ENCODE measurements at places on chromosomes 1 and 21. TPM values are rescaled to one million over a fixed set of nuclear protein-coding genes. Genes with fewer than 3 reads are reported as not detected.

The KRTAP21-2 gene
- not detected for total RNA-seq

The GSTM5 gene
- total RNA-seq = not detected

DNA sequence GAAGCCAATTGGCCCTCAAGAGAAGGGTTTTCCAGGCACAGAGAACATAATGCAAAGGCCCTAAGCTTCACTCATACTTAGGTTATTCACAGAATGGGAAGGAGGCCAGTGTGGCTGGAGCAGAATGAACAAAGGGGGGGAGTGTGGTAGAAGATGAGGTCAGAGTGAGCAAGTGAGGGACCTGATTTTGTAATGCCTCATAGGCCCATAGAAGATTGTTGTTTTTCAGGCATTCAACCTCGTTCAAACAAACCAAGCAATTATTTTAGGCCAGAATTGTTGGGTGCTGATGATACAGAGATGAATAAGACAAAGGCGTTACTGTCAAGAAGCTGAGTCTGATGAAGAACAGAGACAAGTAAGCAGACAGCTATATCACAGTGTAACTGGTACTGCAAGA lies 54.5 kb upstream of the RAP1A start:
- no peaks in the 10 kb centered on the region for H3K27me3 ChIP-seq
- no peak overlapping the region for H3K4me3 ChIP-seq
- H3K4me1 ChIP-seq = peaks cover 7% of the 10 kb centered on the region
- H3K27ac ChIP-seq = no peak overlapping the region
- H3K36me3 ChIP-seq = no peaks in the 10 kb centered on the region
- DNase-seq = no peak

The ELF3 gene
- total RNA-seq = 1.5 TPM

The TNFRSF4 gene
- 1.8 TPM for total RNA-seq

GRCh38 chr21:39141502-39141901 lies 41.7 kb downstream of the PSMG1 start:
- H3K4me3 ChIP-seq = no peak overlapping the region
- H3K36me3 ChIP-seq = no peaks in the 10 kb centered on the region
- H3K27ac ChIP-seq = no peak overlapping the region
- no peaks in the 10 kb centered on the region for H3K4me1 ChIP-seq
- DNase-seq = no peak
- no peaks in the 10 kb centered on the region for H3K27me3 ChIP-seq

GRCh38 chr21:35280231-35280630 lies 231.1 kb upstream of the RUNX1 start:
- H3K4me3 ChIP-seq = no peak overlapping the region
- no peak overlapping the region for H3K27ac ChIP-seq
- no peaks in the 10 kb centered on the region for H3K4me1 ChIP-seq
- DNase-seq = no peak

GRCh38 chr1:15966081-15966955 lies 9.6 kb downstream of the ZBTB17 start:
- peak overlapping the region; percentile 29 for H3K4me3 ChIP-seq
- H3K27ac ChIP-seq = peak overlapping the region; percentile 88
- peaks cover 56% of the 10 kb centered on the region for H3K4me1 ChIP-seq
- H3K27me3 ChIP-seq = no peaks in the 10 kb centered on the region
- no peaks in the 10 kb centered on the region for H3K36me3 ChIP-seq
- peak; percentile 88 for DNase-seq

DNA sequence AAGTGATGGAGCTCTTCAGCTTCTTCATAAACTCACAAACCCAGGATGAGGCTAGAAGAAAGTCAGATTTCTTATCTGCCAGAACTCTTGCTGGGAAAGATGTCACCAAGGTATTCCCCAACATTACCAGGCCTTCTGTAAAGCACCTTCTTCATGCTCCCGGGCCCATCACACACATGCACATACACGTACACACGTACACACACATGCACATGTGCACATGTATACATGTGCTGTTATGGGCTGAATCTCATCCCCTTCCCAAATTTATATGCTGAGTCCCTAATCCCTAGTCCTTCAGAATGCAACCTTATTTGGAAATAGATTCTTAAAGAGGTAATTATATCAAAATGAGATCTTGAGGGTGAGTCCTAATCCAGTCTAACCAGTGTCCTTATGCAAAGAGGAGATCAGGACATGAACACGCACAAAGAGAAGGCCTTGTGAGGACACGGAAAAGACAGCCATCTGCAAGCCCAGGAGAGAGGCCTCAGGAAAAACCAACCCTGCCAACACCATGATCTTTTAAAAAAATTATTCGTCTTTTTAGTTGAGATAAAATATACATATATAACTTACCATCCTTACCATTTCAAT lies 76.4 kb upstream of the LYST start:
- no peak for DNase-seq
- H3K27ac ChIP-seq = no peak overlapping the region
- H3K27me3 ChIP-seq = no peaks in the 10 kb centered on the region

DNA sequence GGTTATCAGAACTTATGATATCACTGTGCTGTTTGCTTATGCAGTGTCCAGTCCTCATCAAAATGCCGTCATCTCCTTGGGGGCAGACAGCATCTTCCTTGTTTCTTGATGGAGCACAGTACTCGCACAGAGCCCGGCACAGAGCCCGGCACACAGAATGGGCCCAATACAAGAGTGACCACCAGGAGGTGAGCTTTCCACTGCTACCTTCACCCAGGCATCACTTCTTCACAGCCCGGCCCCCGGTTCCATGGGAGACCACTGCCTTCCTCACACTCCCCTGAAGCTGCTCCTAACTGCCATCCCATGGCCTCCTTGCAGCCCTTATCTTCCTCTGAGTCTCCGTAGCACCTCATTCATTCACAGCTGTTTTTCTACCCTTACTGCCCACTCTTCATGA lies 94.0 kb downstream of the TNR start:
- H3K27ac ChIP-seq = no peak overlapping the region
- no peaks in the 10 kb centered on the region for H3K36me3 ChIP-seq
- no peak for DNase-seq
- no peaks in the 10 kb centered on the region for H3K4me1 ChIP-seq
- no peaks in the 10 kb centered on the region for H3K27me3 ChIP-seq

- H3K36me3 ChIP-seq = no peaks in the 10 kb centered on the region
- H3K4me1 ChIP-seq = no peaks in the 10 kb centered on the region
- DNase-seq = no peak
- no peak overlapping the region for H3K27ac ChIP-seq
These were observed 12.4 kb downstream of the EPHA8 start for GRCh38 chr1:22575532-22576149.

DNA sequence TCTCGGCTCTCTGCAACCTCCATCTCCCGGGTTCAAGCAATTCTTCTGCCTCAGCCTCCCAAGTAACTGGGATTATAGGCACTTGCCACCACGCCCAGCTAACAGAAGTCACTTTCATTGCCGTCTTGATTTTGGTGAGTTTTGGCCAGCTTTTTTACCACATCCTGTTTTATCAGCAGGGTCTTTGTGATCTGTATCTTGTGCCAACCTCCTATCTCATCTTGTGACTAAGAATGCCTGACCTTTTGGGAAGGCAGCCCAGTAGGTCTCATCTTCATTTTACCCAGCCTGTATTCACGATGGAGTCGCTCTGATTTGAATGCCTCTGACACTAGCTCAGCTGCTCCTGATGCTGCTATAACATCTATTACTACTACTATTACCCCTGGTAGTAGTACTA lies 46.8 kb upstream of the BARHL2 start:
- no peak overlapping the region for H3K4me3 ChIP-seq
- H3K27me3 ChIP-seq = no peaks in the 10 kb centered on the region
- no peaks in the 10 kb centered on the region for H3K36me3 ChIP-seq

The FCRL1 gene
- 306 TPM for total RNA-seq

- peaks cover 41% of the 10 kb centered on the region for H3K4me1 ChIP-seq
- H3K36me3 ChIP-seq = no peaks in the 10 kb centered on the region
- no peak for DNase-seq
- H3K27me3 ChIP-seq = no peaks in the 10 kb centered on the region
- H3K27ac ChIP-seq = no peak overlapping the region
These were observed 20.4 kb upstream of the SMAP2 start for GRCh38 chr1:40353082-40353481.

The ADAMTSL4 gene
- total RNA-seq = 0.34 TPM

DNA sequence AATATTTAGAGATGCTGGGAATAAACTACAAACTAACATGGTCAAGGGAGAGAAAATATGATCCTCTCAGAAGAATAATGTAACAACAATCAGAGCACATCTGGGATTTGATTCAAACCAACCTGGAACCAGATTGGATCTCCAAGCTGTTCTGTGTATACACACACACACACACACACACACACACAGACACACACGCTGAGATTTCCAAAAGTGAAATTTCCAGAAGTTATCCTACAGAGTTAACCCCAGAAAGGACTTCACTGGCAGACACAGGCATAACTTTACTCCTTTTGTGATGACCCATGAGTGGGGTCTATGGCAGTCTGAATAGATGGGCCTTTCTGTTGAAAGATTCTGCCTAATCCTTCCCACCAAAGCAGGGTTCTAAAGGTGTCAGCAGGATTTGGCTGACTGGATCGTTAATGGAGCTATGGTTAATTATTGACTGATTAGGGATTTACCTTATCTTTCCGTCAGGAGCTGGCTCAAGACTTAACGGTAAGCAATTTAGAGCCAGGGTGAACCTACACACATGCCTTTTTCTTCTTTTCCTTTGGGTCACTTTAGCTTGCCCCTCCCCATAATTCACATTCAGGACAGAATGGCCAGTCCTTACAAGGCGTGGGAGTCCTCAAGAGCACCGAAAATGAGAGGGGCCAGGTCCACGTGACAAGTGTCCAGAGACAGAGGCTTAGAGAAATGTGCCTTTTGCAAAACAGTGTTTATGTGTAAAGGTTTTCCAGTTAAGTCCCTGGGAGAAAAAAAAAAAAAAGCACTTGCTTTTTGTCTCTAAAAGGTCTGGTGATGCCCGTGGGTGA lies 10.9 kb upstream of the PROX1 start:
- H3K4me1 ChIP-seq = no peaks in the 10 kb centered on the region
- no peak overlapping the region for H3K4me3 ChIP-seq
- DNase-seq = no peak
- H3K36me3 ChIP-seq = no peaks in the 10 kb centered on the region

- no peak overlapping the region for H3K4me3 ChIP-seq
- no peak for DNase-seq
- H3K27ac ChIP-seq = no peak overlapping the region
- H3K36me3 ChIP-seq = no peaks in the 10 kb centered on the region
These were observed 1.8 kb upstream of the VSIG8 start for GRCh38 chr1:159864262-159864661.

DNA sequence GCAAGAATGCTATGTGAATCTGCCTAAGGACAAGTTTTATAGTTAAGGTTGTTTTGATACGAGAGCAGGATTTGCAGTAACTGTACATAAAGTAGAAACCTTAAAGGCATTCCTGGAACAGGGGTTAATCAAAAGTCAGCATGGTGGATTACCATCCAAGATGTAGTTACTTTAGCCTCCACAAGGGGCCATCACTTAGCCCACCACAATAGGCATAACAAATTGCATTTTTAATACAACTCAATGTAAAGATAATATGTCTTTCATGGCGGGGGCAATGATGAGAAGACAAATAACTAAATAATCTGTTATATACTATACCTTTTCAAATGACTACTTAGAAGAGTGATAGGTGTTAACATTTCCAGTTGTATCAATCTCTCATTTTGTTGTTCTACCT lies 611.2 kb upstream of the ADGRL4 start:
- H3K4me3 ChIP-seq = no peak overlapping the region
- no peak for DNase-seq
- no peaks in the 10 kb centered on the region for H3K36me3 ChIP-seq
- H3K27ac ChIP-seq = no peak overlapping the region
- H3K4me1 ChIP-seq = no peaks in the 10 kb centered on the region

GRCh38 chr1:36872126-36872754 lies 162.1 kb downstream of the GRIK3 start:
- no peak overlapping the region for H3K27ac ChIP-seq
- DNase-seq = no peak
- no peak overlapping the region for H3K4me3 ChIP-seq
- H3K36me3 ChIP-seq = no peaks in the 10 kb centered on the region
- no peaks in the 10 kb centered on the region for H3K27me3 ChIP-seq
- H3K4me1 ChIP-seq = no peaks in the 10 kb centered on the region

The PLA2G4A gene
- total RNA-seq = not detected
